ENCODE measurements at places on chromosomes 13 and 19.

DNA sequence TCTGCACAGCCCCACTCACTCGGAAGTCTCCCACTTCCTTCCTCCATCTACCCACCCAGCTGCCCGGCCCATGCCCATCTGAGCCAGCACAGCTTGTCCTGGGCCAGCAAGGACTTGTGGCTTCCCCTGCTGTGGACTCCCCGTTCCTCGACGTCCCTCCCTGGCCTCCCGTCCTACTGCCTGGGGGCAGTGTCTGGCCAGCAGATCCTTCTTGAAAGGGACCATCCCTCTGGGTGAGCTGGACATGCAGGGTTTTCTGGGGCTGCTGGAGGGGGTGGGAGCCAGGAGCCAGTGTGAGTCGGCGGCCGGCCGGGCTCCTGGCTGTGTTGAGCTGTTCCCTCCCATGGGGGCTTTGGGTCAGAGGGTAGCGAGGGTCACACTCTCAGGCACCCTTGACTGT is 26.7 kb downstream of the CRTC1 start:
- DNase-seq = no peak

- no peak for DNase-seq
These were observed 5.1 kb upstream of the PCDH9 start for GRCh38 chr13:67235265-67235664.

DNA sequence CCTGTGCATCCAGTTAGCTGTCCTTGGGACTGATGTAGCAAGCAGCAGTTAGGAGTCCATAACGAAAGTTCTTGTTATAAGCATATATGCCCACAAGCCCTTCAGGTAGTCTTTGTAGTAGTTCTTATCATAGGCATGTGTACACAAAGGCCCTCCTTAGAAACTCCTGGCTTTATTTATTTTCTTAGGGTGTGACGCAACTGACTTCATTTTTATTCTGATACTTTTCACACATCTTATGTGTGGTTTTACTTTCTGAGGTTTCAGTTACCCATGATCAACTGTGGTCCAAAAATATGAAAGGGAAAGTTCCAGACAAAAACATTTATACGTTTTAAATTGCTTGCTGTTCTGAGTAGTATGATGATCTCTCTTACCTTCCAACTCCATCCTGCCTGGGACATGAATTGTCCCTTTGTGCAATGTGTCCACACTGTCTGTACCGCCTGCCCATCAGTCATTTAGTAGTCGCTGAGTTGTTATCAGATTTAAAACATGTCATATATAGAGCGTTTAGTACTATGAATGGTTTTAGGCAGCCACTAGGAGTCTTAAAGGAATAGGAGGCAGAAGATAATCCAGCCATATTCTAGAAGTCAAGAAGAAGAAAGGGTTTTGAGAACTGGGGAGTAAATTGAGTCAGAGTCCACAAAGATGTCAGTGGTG is 19.4 kb downstream of the GPC5 start:
- DNase-seq = no peak

DNA sequence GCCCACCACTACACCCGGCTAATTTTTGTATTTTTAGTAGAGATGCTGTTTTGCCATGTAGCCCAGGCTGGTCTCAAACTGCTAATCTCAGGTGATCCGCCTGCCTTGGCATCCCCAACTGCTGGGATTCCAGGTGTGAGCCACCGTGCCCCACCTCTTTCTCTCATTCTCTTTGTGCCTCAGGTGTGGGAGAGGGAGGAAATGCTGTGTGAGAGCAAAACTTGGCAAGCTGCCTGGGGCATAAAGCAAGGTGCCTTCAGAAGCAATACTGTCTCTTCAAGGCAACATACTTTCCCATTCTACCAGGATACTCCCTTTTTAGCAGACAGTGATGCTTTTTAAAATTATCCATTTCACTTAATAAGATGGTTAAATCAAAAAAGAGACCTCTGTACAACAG is 53.2 kb upstream of the RFC3 start:
- DNase-seq = no peak

DNA sequence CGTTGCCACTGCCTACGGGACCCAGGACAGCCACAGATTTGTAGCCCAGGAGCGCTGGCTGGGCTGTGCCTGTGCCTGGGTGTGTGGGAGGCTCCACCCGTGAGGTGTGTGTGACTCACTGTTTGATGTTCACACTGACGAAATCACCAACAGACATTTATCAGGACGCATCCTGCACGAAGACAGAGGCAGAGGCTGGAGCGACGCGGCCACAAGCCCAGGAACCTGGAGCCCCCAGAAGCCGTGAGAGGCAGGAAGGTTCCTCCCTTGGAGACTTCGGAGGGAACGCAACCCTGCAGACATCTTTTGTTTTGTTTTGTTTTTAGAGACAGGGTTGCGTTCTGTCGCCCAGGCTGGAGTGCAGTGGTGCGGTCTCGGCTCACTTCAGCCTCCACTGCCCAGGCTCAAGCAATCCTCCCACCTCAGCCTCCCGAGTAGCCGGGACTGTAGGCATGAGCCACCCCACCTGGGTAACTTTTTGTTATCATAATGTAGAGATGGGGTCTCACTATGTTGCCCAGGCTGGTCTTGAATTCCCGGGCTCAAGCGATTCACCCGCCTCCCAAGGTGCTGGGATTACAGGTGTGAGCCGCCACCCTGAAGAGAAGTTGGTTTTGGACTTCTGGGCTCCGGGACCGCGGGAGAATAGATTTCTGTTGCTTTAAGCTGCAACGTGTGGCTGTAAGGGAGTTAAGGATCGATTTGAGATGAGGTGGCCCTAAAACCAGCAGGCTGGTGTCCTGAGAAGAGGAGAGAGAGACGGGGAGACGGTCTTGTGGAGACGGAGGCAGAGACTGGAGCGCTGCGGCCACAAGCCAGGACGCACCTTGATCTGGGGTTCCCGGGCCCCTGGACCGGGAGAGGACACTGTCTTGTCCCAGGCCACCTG is 24.9 kb upstream of the WDR18 start:
- no peak for DNase-seq

DNA sequence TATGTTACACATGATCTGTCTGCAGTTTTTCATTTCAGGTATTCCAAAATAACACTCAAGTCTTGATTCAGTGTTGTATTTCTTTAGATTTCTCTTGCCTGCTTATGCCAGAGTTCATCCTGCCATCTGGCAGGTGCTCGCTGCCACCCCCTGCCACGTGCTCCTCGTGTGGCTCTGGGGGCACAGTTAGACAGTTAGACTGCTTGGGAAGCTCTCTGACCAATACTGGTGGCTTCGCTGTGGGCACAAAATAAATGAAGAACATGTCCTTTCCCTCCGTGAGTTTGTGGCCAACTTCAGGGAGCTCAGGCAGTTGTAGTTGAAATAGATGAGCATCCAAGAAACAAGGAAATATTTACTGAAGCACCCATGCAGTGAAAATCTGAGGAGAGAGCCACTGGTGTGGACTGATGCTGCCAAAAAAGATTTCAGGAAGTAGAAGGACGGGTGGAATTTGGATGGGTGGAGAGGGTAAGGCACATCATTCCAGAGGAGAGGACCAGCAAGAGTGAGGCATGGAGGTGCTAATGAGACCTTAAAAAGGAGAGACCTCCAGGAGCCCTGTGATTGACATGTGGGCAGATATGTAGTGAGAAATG is 37.5 kb upstream of the GPR183 start:
- DNase-seq = no peak

DNA sequence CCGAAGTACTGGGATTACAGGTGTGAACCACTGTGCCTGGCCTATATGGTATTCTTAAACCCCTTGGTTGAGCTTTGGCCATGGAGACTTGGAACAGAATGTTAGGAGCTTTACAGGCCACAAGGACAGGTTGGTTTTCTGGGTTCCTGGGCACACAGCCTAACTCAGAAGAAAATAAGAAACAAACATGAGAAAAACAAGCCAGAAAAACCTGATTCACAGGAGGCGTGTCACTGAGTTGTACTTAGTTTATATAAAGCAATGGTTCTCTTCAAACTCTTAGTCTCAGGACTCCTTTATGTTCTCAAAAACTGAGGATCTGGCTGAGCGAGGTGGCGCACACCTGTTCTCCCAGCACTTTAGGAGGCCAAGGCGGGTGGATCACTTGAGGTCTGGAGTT is 125.1 kb upstream of the SPATA13 start:
- DNase-seq = no peak

DNA sequence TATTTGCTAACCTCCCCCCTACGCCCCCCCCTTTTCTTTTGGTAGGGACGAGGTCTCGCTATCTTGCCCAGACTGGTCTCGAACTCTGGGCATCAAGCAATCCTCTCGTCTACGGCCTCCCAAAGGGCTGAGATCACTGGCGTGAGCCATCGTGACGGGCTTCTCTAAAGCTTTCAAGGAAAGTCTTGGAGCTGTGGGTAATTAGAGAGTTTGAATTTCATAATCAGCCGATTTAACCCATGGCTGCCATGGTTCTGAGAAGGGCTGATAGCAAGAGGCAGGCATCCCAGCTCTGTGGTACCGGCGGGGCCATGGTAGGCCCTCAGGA is 679 bp upstream of the ABHD8 start:
- no peak for DNase-seq

GRCh38 chr19:10808937-10809649 is 26.9 kb downstream of the TMED1 start:
- peak; percentile 31 for DNase-seq

GRCh38 chr19:9793071-9793591 is 24.6 kb upstream of the ZNF846 start:
- DNase-seq = no peak

DNA sequence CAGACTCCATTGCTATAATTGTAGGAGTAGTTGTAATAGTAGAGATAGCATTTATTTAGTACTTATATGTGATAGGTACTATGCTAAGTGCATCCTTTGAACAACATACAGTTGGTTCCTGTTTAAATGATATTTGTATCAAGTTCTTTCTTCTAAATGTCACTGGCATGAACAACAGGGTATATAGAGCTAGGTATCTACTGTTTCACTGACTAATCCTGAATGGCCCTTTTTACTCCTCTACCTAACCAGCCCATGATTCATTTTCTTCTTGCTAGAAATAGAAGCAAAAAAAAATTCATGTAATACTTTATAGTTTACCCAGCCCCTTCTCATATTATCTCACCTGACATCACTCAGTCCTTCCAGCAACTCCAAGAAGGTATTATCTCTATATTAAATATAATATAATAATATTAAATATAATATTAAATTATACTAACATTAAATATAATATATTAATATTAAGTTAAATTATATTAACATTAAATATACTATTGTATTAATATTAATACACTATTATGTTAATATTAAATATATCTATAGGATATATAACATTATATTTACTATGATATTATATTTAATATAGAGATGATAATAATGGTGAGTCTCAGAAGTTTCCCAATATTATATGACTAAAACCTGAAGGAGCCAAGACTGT is 74.2 kb downstream of the FRY start:
- DNase-seq = no peak

DNA sequence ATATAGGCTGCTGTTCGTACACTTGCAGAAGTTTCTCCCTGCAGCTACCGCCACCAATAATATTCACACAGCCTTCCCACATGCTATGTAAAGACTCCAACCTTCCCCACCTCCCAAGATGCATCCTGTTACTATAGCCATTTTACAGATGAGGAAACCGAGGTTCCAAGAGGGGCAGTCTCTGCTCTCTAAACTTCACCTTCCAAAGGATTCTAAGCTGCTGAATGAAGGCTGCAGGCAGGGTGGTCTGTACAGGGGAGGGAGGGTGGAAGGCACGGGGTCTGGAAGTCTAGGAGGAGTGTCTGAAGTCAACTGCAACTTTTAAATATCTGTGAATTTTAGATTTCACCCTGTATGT is 1.9 kb upstream of the NFIC start:
- DNase-seq = no peak

DNA sequence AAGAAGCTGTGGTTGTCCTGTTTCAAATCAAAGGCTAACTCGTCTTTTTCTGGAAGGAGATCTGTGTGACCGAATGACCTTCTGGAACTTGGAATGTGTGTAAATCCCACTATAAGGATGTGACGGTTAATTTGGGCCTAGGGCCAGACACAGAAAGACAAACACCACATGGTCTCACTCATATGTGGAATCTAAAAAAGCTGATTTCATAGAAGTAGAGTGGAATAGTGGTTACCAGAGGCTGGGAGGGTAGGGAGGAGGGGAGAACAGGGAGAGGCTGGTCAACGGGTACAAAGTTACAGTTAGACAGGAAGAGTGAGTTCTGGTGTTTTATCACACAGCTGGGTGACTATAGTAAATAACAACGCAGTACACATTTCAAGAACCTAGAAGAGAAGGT is 39.3 kb upstream of the RGCC start:
- DNase-seq = no peak

- no peak for DNase-seq
These were observed 1730.2 kb downstream of the OLFM4 start for GRCh38 chr13:54758795-54759194.

GRCh38 chr19:33383720-33384292 is 10.3 kb downstream of the CEBPG start:
- DNase-seq = no peak

DNA sequence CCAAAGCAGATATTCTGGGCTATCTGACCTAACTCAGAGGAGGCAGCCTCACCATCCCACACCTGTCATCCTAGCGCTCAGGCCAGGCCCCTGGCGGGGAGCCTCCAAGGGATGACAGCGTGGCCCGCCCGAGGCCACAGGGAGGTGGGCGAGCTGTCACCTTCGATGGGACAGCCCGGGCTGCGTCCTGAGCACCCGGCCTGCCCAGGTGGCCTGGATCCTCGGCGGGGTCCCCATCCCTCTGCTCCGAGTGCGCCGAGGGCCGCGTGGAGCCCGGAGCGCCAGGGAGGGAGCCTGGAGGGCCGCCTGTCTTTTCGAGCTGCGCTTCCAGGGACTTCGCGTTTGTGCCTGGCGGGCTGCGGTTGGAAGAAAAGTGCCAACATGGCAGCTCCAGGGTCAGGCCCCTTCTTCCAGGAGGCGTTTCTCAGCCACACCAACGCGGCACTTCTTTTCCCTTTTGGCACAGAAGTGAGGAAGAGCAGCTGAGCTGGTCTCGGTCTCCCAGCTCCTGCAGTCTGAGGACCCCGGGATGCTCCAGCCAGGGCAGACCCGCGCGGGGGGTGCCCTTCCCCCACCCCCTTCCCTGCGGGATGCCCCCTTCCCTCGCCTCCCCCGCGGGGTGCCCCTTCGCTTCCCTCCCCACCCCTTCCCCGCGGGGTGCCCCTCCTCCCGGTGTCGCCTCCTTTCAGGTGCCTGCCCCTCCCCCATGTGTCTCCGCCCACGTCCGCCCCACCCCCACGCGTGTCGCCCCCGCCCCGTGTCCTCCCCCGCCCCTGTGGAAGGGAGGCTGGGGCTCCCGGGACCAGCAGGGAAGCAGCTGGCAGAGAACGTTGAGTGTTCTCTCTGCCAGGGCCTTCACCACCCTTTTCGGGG is 42.3 kb downstream of the GJA3 start:
- peak; percentile 20 for DNase-seq

GRCh38 chr13:111971891-111972780 is 94.8 kb upstream of the SOX1 start:
- no peak for DNase-seq

GRCh38 chr13:51931606-51932005 is 69.8 kb downstream of the CCDC70 start:
- DNase-seq = no peak

Measured in central memory CD4-positive, alpha-beta T cell (primary cell).